Kidney capillary endothelial cell (primary cell): ENCODE measurements at places on chromosomes 6 and 20.

- no peak for DNase-seq
These were observed 559 bp downstream of the LAMA5 start for GRCh38 chr20:62366370-62367135.

DNA sequence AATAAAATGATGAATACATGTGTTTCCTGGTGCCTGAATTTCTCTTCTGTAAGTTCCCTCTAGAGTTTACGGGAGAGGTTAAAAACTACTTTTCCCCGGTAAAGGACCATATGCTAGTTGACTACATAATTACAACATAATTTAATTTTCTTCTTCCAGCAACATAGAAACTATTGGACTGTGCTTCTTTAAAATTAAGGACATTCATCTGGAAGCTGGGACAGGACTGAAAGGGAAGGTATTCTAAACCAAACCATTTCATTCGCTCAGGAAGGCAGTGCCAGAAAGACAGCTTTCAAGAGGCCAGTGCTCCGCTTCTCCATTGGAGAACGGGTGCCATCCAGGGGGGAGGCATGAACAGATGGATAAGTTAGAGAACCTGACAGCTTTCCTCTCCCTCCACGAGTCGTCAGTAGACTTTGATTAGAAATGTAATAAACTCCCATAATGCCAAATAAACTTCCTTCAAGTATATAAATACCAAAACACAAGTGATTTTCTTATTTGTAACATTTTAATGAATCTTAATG, 458.0 kb upstream of the SOX4 start:
- no peak for DNase-seq

- DNase-seq = no peak
These were observed 91.7 kb upstream of the KCNQ5 start for GRCh38 chr6:72530152-72530551.

GRCh38 chr6:166703149-166703710, 76.2 kb upstream of the RPS6KA2 start:
- DNase-seq = no peak

- no peak for DNase-seq
These were observed 107.1 kb upstream of the LGSN start for GRCh38 chr6:63426844-63427243.

- no peak for DNase-seq
These were observed 96.4 kb upstream of the IYD start for GRCh38 chr6:150272264-150272975.

- DNase-seq = no peak
These were observed 33.8 kb upstream of the HLA-G start for GRCh38 chr6:29793796-29794195.

- DNase-seq = no peak
These were observed 158.4 kb downstream of the MYO6 start for GRCh38 chr6:75907444-75907843.

DNA sequence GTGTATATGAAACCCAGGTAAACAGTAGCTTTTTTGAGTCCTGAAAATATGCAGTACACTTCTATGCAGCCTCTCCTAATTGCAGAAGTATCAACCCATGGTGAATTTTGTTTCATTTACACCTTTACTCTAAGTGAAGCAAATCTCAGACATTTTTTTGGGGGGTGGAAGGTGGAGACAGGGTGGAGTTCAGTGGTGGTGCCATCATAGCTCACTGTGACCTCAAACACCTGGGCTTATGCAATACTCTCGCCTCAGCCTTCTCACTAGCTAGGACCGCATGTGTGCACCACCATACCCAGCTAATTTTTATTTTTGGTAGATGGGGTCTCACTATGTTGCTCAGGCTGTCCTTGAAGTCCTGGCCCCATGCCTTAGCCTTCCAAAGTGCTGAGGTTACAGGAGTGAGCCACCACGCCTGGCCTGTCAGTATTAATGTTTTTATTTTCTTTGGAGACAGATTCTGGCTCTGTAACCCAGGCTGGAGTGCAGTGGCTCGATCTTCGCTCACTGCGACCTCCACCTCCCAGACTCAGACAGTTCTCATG, 80.3 kb downstream of the JARID2 start:
- no peak for DNase-seq

GRCh38 chr6:37190159-37190535, 20.2 kb downstream of the PIM1 start:
- DNase-seq = no peak

GRCh38 chr20:48760403-48760983, 67.3 kb downstream of the PREX1 start:
- DNase-seq = peak; percentile 85
